ENCODE measurements at places on chromosomes 1 and 21. TPM values are rescaled to one million over a fixed set of nuclear protein-coding genes. Genes with fewer than 3 reads are reported as not detected.

The FAM72C gene
- total RNA-seq = 0.10 TPM

The SH3BP5L gene
- 8.7 TPM for total RNA-seq

The RUNX3 gene
- 76.4 TPM for total RNA-seq

The TCHHL1 gene
- total RNA-seq = not detected

The PDC gene
- not detected for total RNA-seq

The NBPF6 gene
- not detected for total RNA-seq

The IL10RB gene
- total RNA-seq = 18.7 TPM

The SERPINC1 gene
- total RNA-seq = 0.10 TPM

The CD164L2 gene
- total RNA-seq = not detected
